ENCODE measurements at places on chromosomes 4 and X.

GRCh38 chrX:4905576-4905975 is 1192.1 kb upstream of the PRKX start:
- no peak for DNase-seq

DNA sequence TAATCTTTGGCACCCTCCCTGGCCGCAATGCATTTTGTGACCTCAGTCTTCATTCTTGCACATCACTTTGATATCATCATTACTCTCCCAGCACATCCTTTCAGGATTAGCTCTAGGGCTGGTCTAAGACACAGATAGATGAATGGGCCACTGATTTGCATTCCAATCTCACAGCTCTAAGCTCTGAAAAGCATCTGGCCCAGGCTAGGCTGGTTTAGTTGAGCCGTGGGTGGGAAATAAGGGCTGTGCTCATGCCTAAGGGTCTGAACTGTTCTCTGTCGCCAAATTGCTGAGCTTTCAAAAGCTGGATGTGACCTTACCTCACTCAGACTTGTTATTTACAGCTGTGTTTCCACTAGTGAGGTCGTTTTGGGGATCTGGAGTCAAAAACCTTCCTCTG is 30.0 kb upstream of the SLC9A7 start:
- no peak for DNase-seq

DNA sequence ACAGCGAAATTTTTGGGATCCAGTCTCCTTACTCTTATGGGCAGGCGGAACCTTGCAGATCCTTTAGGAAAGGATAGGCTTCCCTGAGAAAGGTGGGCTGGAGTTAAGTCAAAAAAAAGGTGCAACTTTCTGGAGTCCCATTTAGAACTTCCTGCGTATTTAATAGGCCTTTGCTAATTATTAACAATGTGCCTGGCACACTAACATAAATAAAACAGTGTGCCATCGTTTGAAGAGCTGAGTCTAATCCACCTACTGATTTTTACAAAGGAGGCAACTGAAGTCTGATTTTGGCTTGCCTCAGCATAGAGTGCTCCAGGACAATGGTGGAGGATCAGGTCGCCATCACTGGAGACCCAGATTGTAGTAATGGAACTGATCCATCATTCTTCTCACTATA is 15.7 kb downstream of the PLS3 start:
- no peak for DNase-seq

DNA sequence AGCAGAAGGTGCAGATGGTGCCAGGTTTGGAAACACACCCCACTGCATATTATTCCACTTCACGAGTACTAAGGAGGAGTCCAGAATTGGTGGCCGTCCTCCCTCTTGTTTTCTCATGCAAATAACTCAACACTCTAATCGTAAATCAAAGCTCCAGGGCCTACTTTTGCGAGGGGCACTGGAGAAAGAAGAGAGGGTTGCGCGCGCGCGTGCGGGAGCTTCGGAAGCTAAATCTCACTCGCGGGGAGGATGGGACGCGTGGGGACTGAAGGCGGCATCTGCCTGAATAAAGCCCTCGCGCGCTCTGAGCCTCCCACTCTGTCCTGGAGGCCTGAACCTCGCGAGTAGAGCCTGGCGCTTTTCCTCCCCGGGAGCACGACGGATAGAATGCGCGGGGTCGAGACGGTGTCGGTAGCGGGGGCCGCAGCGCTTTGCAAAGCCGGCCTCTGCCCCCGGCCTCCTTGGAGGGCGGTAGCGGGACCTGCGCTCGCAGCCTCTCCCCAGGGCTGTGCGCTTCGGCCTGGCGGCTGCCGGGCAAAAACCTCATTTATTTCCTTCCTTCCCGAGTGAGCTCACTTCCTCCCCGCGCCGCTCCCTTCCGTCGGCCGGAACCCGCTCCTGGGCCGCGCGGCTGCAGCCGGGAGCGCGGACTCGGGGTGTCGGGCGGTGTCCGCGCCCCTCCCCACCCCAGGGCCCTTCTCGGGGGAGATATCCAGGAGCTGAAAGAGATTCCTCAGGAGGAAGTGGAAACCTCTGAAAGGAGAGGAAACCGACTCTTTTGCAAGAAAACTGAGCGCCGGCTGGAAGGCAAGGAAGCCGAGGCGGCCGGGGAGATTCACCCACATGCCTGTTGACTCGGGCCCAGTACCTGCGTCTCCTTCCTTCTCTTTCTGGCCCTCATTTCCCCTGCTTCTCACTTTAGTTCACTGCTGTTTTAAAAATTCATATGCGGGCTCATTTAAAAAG is 20.7 kb downstream of the HAND2 start:
- no peak for DNase-seq

DNA sequence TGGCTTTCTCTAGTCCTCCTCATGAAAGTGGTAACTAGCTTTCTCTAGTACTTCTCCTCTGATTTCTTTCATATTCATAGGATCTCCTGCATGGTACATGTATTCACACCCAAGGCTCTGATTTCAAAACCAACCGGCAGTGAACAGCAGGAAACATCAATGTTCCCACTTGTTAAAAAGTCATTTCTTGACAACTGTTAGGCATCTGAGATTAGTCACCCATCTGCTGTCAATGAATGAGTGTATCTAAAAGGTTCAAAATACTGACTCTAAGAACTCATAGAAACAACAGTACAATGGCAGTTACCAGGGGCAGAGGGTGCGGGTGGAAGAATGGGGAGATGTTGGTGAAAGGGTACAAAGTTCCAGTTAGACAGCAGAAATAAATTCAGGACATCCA is 31.5 kb upstream of the PUDP start:
- DNase-seq: no peak

All from posterior cingulate gyrus (tissue), 11 donors.